Heart left ventricle (tissue), 16 donors: ENCODE measurements at places on chromosomes 5 and 9.

DNA sequence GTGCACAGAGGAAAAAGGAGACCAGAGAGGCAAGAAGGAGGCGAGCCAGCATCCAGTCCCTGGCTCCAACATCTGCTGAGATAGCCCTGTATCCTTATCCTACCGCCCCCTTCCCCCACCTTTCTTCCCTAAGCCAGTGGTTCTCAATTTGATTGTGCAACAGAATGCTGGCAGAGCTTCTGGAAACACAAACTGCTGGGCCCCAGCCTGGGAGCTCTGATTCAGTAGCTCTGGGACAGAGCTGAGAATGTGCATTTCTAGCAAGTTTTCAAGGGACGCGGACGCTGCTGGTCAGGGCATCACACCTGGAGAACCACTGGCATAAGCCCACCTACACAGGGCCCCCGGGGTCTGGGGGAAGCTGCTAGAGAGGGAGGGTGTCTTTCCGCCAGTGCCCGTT is 21.1 kb downstream of the AK8 start:
- DNase-seq, result peak; percentile 28

- DNase-seq, result no peak
These were observed 893 bp upstream of the SH2D3C start for GRCh38 chr9:127779136-127779981.

GRCh38 chr5:145697251-145697990 is 137.7 kb downstream of the PRELID2 start:
- no peak for DNase-seq

- DNase-seq, result no peak
These were observed 15.5 kb downstream of the ADAMTS16 start for GRCh38 chr5:5155617-5156016.

GRCh38 chr9:14331120-14331519 is 17.2 kb upstream of the NFIB start:
- DNase-seq, result no peak

DNA sequence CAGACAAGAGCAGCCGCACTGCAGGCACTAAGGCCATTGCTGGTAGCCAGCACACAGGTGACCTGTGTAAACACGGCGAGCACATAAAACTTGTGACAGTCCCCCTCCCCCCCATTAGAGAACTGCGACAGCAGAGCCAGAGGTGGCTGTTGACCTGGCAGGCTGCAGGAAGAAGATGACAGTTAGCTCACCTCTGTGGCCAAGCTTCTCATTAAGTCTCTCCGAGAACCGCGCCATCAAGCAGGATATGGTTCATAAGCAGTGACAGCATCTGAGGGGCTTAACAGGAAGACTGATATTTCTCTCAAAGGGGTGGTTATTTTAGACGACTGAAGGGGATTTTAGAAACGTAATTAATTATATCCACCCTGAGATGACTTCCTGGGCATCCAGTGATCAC is 5.2 kb downstream of the SURF4 start:
- no peak for DNase-seq

GRCh38 chr9:38096238-38096805 is 27.3 kb upstream of the SHB start:
- DNase-seq, result no peak

GRCh38 chr5:77853353-77853907 is 77.3 kb upstream of the TBCA start:
- no peak for DNase-seq

GRCh38 chr5:133240425-133241091 is 188.7 kb downstream of the HSPA4 start:
- no peak for DNase-seq

- no peak for DNase-seq
These were observed 24.1 kb downstream of the SAR1B start for GRCh38 chr5:134608555-134608954.

GRCh38 chr5:81854485-81854884 is 103.6 kb upstream of the SSBP2 start:
- no peak for DNase-seq

DNA sequence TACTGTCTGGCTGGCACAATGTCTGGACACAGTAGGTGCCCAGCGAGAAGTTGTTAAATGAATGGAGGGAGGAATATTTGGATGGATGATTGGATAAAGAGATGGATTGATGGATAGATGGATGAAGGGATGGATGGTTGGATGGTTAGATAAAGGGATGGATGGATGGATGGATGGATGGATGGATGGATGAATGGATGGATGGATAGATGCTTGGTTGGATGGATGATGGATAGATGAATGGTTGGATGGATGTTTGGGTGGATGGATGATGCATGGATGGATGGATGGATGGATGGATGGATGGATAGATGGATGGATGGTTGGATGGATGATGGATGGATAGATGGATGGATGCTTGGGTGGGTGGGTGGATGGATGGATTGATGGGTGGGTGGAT is 90.4 kb downstream of the UBE2QL1 start:
- DNase-seq, result no peak

DNA sequence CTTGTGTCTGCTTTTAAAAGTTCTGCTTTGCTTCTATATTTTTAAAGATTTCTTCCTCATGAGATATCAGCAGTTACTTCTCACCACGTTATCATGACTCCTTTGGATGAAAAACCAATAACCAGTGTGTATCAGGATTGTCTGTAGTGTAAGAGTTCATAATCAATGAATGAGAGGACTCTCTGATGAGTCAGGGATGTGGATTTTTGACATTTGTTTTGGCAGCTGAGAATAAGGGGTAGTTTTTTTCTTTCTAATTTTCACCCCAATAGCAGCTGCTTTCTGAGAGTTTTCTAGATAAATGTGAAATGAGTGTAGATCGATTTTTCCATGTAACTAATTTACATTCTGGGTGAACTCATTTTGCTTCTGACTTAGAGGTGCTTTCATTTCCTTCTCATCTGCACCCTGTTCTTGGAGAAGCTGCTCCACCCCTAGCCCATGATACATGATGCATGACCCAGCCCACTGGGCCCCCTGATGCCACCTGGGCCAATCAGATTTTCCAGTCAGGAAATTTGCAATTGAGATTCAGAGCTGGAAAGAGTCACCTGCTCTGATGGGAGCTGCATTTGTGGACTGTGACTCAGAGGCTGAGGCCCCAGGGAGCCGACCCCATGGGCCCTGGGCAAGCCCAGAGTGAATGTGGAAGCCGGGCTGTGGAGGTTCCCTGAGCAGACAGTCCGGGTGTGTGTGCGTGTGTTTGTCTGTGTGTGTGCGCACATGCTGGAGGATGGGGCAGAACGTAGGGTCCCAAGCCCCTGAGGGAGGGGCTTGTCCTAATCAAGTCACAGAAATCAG is 159.3 kb downstream of the RGS3 start:
- DNase-seq, result no peak

DNA sequence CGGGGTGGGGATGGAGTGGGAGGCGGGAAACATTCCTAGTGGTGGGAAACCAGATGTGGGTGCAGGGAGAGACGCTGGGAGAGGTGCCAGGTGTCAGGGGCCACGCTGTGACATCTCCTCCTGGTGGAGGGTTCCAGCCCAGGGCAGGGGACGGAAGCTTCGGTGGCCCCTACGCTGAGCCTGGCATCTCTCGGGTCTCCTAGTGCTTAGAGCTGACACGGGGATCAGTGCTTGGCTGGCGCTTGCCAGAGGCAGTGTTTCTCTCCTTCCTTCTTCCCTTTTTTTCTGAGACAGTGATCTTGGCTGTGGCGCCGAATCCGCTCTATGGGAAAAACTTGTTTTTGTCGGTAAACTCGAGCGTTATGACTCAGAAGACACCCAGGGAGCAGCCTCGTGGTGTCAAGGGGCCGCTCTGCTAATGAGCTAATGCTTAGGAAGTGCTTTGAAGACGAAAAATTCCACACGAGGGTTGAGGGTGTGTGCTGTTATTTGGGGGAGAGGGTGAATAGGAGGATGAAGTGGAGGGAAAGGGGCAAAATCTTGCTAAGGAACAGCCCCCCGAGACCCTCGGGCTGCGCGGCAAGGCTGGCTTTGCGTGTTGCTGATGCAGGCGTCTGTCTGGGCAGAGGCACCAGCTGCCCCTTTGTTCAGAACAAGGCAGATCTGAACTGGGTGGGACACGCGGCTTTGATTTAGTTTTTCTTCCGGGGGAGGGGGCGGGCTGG is 20.4 kb upstream of the IER5L start:
- DNase-seq, result peak; percentile 71

- no peak for DNase-seq
These were observed 5.1 kb downstream of the ENDOG start for GRCh38 chr9:128823362-128823902.

GRCh38 chr5:83503662-83504061 is 32.1 kb downstream of the VCAN start:
- DNase-seq, result no peak

- DNase-seq, result no peak
These were observed 949.7 kb upstream of the NUDT12 start for GRCh38 chr5:104512063-104512825.

DNA sequence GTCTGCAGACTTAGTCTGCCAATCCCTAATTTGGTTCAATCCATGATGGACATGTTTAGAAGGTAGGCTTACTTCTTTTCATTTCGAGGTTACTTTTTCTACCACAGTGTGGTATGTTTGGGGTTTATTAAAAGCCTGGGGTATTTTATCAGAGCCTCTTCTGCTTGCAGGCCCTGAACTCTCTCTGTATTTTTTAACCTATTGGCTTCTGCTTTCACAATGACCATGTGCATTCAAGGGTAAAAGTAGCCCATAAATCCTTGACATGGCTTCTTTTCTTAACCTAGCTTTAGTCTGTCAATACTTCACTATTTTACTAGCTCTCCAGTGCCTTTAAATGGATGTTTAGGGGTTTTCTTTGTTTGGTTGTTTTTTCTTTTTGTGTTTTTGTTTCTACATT is 286.6 kb downstream of the FER start:
- DNase-seq, result no peak

DNA sequence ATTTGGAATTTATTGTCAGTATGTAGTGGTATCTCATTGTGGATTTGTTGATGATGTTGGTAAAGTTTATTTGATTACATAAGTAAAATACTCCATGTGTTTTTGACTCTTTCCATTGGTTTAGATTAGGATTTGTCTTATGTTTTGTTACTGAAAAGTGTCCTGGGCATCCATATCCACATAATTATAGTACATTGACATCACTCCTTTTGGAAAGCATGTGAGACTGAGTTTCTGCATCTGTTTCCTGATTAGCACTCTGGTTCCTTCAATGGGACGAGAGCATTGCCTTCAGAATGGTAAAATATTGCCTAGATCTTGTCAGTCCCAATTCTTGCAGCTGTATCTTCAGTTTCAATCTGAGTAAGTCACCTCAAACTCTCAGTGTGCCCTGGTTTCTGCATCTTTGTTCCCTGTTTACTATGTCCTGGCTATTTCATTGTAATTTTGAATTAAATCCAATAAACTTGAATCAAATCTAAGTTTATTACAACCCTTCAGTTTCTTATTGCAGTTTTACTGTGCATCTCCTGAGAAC is 128.1 kb downstream of the FBXO38 start:
- no peak for DNase-seq

- no peak for DNase-seq
These were observed 1.2 kb upstream of the ADAMTS6 start for GRCh38 chr5:65482736-65483545.

GRCh38 chr9:73575101-73576060 is 423.7 kb downstream of the ANXA1 start:
- DNase-seq, result no peak

DNA sequence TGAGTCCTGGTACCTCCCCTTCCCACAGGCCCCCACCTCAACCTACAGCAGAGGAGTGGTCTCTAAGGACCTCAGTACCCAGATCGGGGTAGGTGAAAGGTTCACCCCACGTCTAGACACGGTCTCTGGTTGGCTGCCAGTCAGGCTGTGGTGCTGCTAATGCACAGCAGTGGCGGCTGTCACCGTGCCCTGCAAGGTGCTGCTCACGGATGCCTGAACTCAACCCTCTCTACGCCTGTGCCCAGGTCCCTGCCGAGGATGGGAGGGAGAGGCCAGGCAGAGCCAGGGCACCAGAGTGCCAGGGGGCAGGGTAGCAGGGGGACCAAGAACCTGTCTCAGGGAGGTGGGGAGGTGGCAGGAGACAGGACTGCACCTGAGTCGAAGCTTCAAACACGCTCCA is 14.3 kb downstream of the IER5L start:
- DNase-seq, result no peak

DNA sequence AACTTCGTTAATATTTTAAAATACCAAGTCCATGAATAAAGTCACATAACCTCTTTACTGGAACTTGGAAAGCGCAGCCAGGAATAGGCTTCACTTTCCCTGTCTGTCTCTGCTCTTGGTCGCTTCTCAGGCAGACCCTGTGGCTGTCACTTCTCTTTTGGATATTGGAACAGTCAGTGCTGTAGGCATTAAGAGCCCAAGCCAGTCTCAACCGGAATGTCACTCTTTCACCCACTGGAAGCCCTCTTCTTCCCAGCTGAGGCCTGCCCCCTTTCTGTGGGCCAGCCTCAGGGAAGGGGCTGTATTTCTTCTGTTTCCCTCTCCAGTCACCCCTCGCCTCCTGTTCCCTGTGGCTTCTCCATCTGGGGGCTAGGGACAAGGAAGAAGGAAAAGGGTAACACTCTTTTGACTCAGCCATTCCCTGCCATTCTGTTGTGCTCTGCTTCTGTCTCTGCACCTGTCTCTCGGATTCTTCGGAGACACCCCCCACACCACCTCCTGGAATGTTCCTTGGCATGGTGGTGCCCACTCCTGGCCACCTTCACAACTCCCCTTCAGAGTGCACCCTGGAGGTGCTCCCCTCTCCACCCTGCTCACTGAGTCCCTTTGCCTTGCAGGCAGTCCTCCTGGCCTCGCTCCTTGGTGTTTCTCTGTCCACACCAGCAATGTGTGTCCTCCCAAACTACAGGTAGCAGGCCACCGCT is 103.4 kb downstream of the TRIO start:
- DNase-seq, result no peak

GRCh38 chr5:73263001-73263710 is 90.2 kb downstream of the TMEM174 start:
- no peak for DNase-seq

DNA sequence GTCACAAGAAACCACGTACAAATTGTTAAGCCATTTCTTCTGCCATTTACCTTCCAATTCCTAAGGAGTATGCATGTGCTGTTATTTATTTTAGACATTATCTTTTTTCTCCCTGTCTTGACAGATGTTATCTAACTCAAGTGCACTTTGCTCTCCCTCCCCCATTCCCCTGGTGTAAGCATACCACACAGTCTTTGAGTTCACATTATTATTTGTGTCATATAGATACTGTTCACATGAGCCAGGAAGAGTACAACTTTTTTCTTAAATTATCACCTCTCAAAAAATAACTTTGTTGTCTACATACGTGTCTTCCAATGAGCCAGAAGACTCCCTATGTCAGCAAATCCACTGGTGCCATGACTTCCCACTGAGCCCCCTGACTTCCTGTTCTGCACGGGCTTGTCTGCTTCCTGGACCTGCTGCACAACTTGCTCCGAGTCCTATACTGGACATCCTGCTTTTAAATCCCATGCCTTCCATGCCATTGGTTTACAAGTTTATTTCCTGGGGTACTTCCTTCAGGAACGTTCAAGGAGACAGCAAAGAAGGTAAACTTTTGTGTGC is 19.9 kb upstream of the FAM120A start:
- DNase-seq, result no peak

GRCh38 chr5:6859951-6860638 is 146.9 kb downstream of the TENT4A start:
- DNase-seq, result no peak
